G401 (cell line): ENCODE measurements at places on chromosomes 7 and 10. TPM values are rescaled to one million over a fixed set of nuclear protein-coding genes. Genes with fewer than 3 reads are reported as not detected.

Gene TMEM106B
- 40.0 and 57.2 TPM in 2 replicates for total RNA-seq

Gene OR2A7
- not detected in 2 replicates for total RNA-seq

Gene GDF2
- total RNA-seq: not detected in 2 replicates

Gene PRKG1
- 68.3 and 136 TPM in 2 replicates for total RNA-seq

Gene SCRN1
- total RNA-seq: 77.4 and 101 TPM in 2 replicates

Gene MSMB
- total RNA-seq: not detected in 2 replicates

Gene TCAF2
- 0.06 TPM in 1 of 2 replicates, not detected in the other for total RNA-seq

Gene VGF
- 122 and 148 TPM in 2 replicates for total RNA-seq
